Left lobe of liver (tissue), 2 donors: ENCODE measurements at places on chromosomes 4 and X.
A peak's percentile ranks its signal among the peaks of the same experiment; 100 is the strongest.

- DNase-seq = no peak
Observed at GRCh38 chr4:55001538-55001937, 123.9 kb downstream of the KDR start.

GRCh38 chr4:138892483-138893407, 122.8 kb upstream of the NOCT start:
- DNase-seq = no peak

DNA sequence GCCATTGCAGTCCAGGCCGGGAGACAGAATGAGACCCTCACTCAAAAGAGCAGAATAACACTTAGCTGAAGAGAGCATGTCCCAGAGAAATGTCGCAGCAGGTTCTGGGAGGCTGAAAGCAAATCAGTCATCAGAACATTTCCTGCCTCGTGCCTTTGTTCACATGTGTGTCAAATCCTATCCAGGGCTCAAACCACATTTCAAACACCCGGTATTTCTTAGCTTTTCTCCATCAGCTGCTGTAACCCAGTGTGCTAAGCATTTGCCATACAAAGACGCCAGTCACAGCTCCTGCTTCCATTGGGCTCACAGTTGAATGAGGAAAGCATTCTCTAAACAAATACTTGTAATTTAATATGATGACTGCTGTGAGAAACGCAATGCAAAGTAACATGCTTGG, 6.0 kb downstream of the PALLD start:
- DNase-seq = no peak

DNA sequence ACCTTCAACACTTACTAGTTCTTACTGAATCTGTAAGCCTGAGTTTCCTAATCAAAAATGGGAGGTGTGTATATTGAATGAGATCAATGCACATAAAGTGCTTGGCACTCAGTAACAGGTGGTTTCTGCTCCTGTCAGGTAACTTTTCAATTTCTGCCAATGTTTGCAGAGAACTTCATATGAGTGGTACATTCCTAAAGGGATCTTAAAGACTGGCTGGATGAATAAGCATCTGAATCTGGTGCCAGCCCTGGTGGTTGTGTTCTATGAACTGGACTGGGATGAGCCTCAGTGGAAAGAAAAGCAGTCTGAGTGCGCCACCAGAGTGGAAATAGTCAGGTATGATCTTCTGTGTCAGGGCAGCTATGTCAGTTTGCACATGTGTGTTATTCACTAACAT, 7.0 kb downstream of the TRAPPC11 start:
- DNase-seq = no peak

- DNase-seq = no peak
Observed at GRCh38 chr4:146621-147020, 22.3 kb downstream of the ZNF718 start.

GRCh38 chr4:82381661-82382296, 8.0 kb upstream of the HNRNPD start:
- no peak for DNase-seq

DNA sequence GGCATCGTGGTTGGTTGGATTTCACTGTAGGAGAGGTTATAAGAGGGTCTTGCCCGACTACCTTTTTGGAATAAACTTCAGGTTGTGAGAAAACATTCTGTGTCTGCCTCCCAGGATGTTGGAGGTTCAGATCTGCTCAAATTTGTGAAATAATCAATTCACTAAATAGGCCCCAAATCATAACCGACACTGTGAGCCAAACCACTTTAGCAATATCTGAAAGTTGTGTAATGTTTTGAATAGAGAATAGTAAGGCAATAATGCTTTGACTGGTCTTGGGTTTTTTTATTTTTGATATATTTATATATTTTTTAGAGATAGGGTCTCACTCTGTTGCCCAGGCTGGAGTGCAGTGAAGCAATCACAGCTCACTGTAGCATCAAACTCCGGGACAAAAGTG, 131.2 kb downstream of the GLRA3 start:
- no peak for DNase-seq

DNA sequence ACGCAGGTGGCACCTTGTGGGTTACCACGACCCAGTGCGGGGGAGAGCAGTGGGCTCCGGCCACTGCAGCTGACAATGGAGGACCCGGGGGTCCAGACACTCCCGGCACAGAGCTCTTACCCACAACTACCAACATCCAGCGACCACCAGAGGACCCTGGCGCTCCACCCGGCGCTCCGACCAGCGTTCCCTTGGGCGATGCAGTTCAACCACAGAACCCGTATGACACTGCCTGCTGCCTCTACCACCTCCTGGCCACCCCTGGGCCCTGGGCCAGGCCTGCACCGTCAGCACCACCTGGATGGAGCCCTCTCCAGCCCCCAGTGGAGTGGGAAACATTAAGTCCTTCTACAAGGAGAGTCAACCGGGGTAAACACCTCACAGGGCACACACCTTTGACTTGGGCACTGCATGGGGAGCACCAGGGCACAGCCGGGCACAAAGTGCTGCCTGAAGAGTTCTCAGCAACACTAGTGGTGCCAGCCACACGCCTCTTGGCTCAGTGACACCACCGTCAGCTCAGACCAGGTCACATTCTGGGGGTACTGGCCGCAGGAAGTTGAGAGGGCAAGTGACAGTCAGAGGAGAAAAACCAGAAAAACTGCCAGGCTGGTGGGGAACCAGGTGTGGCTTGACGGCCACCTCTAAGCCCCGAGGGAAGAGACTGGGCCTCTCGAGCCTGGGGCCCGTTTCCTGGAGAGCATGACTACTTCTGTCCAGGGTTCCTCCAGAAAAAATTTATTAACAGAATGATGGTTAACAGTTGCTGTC, 2.6 kb downstream of the CTBP1 start:
- DNase-seq = peak; percentile 66

GRCh38 chr4:78293348-78293747, 236.2 kb downstream of the FRAS1 start:
- no peak for DNase-seq

GRCh38 chr4:73019462-73020047, 50.0 kb downstream of the COX18 start:
- DNase-seq = no peak

DNA sequence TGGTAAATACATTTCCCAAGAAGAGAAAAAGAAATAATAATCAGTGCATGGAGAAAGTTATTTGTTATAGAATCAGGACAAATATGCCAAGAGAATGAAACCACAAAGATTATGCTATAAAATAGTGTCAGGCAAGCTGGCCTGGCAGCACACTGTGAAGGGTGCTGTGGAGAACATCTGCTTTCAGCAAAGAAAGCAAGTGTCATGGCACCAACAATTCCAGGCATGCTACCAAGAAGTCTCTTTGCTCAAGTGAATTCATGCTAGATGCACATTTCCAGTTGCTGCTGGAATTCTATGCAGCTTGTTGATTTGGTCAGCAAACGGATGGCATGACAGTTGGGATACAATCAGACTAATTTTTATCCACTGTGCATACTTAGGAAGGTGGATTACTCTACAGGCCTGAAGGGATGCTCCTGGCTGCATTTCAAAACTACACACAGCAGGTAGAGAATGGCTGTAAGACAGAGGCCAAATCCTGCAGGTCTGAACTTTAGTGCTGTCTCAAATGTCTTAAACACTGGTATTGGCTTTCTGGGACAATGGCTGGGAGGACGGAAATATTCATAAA, 154.6 kb upstream of the FAT1 start:
- DNase-seq = no peak

- no peak for DNase-seq
Observed at GRCh38 chrX:107273795-107274194, 67.4 kb downstream of the DNAAF6 start.

DNA sequence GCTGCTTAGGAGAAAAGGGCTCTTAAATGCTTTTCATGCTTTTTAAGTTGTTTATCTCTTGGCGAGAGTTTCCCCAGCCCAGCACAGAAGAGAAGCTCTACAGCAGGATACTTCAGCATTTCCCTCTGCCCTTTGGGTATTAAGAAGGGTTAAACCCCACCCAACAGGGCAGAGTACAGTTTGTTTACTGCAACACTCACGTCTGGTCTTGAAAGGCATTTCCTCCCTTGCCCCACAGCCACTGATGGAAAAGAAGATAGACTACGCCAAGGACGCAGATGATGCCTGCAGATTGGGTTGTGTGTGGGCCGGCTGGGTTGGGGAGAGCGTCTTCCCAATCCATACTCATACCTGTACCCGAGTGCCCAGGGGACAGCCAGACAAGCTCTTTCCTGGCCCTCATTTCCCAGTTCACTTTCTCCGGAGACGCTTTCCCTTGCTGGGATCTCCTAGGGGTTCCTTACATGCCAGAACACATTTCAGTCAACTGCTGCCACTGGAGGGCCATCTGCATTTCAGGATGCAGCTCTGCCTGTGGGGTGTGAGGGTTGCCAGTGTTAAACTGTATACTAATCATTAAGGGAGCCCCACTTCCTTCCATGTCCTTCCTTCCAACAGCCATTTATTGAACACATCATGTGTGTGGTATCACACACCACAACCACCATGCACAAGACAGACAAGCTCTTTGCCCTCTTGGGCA, 96.5 kb upstream of the DHX15 start:
- no peak for DNase-seq

DNA sequence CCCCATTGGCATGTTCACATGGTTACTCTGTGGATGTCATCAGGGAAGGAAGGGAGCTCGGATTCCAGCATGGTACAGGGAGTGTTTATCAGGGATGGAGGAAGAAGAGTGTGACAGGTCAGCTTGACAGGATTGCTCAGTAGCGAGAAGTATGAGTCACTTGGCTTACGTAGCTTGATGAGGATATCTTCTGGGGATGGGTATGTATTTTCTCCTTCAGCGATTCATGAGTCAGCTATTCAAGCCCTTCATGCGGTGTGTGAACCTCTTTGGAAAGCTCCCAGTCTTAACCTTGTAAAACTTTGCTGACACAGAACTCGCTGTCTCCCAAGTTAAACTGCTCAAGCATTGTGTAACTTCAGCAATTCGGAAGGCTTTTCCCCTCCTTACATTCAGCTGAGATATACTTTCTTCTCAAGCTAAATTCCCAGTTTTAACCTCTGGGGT, 275.4 kb downstream of the ARHGAP10 start:
- DNase-seq = no peak

DNA sequence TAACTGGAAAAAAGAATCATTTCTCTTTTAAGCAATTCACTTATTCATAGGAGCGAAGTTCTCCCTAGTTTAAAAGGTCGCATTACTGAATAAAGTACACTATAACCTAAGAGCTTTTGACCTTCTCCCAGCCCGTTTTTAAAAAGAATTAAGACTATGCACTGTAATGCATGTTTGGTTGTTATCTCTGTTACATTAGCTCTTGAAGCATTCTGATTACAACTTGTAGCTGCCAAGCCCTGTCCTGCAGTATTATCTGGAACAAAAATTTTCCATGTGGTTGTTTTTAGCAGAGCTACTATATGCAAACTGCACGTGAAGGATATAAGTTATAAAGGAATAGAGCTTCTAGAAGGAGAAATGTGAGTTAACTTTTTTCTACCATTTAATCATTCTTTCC, 8.1 kb downstream of the GAB1 start:
- no peak for DNase-seq

- DNase-seq = peak; percentile 53
Observed at GRCh38 chr4:80336582-80336981, 1.1 kb downstream of the CFAP299 start.

GRCh38 chrX:9403374-9403773, 61.5 kb upstream of the TBL1X start:
- DNase-seq = no peak

- DNase-seq = peak; percentile 93
Observed at GRCh38 chr4:54091637-54092404, 8.1 kb upstream of the GSX2 start.

DNA sequence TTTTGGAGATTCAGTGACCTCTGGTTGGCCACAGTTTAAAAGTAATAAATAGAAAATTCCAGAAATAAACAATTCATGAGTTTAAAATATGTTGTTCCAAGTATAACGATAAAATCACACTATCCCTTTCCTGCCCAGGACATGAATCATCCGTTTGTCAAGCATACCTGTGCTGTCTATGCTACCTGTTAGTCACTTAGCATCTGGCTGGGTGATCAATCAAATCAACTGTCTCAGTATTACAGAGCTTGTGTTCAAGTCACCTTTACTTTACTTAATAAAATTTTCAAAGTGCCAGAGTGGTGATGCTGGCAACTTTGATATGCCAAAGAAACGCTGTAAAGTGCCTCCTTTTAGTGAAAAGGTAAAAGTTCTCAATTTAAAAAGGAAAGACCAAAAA, 979.5 kb upstream of the NDST4 start:
- no peak for DNase-seq

GRCh38 chrX:136170139-136170800, 22.9 kb downstream of the FHL1 start:
- peak; percentile 49 for DNase-seq

- no peak for DNase-seq
Observed at GRCh38 chr4:151876381-151876988, 115.7 kb upstream of the GATB start.

- no peak for DNase-seq
Observed at GRCh38 chrX:38799995-38800580, 1.2 kb upstream of the MID1IP1 start.

GRCh38 chr4:101711590-101712260, 78.8 kb upstream of the BANK1 start:
- DNase-seq = no peak

DNA sequence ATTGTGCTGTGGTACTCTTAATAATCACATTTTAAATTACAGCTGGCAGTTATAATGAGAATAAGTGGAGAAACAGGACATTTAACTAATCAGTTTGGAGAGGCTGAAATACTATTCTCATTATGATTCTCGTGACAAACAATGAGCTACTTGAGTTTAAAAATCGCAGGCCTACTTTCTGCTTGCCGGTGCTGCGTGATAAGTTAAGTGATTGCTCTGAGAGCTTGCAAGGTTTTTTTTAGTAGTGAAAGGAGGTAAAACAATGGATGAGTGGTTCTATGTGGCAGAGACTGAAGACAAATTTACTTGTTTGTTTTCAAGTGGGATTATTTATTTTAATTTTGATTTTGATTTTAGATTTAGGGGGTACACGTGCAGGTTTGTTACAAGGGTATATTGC, 114.0 kb downstream of the RAPGEF2 start:
- DNase-seq = no peak

DNA sequence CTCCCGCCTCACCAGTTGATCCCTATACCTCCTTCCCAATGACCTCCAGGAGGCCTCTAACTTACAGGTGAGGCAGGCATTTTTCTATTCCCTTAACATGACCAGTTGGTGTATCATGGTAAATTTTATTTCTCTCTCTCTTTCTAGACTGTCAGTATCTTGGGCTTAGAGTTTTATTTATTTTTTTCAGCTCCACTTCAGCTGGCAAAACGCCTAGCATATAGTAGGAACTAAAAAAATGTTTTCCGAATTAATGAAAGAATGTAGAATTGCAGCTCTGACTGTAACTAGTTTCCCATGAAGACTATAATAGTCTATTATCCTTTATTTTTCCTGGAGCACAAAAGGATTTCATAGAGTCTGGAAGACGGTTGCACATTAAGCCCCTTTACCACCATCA, 84.8 kb downstream of the PDE5A start:
- no peak for DNase-seq

- DNase-seq = no peak
Observed at GRCh38 chr4:2354118-2354517, 64.3 kb downstream of the ZFYVE28 start.

DNA sequence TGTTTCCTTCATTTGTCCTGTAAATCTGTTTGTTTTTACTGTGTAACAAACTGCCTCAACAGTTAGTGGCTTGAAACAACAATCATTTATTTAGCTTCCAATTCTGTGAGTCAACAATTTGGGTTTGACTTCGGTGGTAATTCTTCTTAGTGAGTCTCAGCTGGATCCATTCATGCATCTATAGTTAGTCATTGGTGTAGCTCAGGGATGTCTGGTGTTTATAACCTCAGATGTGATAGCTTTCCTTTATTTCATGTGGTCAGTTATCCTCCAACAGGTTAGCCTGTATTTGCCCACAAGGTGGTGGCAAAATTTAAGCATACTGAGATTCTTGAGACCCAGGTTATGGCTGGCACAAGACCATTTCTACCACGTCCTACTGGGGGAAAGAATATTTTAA, 1267.2 kb downstream of the RAPGEF2 start:
- DNase-seq = no peak
